ENCODE measurements at places on chromosomes 13 and 19.
A peak's percentile ranks its signal among the peaks of the same experiment; 100 is the strongest.

- no peak for ATAC-seq
These were observed 38.9 kb downstream of the RASL11A start for GRCh38 chr13:27309401-27309958.

DNA sequence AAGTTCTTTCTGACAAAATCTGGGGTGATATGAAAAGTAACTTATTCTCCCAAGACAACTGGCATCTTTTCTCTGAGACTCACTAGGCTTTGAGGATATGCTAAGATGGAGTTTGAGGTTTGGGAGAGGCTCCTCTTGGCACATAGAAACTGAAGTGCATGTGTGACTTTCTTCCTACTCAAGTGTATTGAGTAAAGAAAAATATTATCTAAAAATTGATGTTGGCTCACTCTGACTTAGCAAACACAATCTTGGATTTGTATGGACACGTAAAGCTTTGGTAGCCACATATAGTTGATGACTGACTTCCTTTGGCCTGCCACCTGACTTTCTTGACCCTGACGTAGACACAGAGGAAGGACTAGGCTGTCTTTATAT lies 71.1 kb upstream of the KLF12 start:
- no peak for ATAC-seq

DNA sequence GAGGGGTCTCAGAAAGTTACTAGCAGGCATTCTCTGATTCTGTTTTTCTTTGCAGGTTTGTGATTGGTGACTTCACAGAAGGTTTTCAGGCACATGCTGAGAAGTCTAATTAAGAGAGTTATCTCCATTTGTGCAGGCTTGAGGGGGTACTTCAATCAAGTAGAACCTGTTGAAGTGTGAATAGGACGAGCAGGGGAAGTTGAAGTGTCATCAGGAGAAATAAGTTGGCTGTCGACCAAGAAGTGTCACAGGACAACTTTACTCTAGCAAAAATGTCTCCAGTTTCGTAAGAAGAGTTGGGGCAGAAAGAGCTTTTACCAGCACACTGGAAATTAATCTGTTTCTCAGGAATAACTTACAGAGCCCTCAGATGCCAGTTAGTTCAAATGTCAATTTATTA lies 576.5 kb upstream of the SLITRK5 start:
- no peak for ATAC-seq

GRCh38 chr13:94712812-94713560 lies 641 bp upstream of the SOX21 start:
- ATAC-seq: no peak

DNA sequence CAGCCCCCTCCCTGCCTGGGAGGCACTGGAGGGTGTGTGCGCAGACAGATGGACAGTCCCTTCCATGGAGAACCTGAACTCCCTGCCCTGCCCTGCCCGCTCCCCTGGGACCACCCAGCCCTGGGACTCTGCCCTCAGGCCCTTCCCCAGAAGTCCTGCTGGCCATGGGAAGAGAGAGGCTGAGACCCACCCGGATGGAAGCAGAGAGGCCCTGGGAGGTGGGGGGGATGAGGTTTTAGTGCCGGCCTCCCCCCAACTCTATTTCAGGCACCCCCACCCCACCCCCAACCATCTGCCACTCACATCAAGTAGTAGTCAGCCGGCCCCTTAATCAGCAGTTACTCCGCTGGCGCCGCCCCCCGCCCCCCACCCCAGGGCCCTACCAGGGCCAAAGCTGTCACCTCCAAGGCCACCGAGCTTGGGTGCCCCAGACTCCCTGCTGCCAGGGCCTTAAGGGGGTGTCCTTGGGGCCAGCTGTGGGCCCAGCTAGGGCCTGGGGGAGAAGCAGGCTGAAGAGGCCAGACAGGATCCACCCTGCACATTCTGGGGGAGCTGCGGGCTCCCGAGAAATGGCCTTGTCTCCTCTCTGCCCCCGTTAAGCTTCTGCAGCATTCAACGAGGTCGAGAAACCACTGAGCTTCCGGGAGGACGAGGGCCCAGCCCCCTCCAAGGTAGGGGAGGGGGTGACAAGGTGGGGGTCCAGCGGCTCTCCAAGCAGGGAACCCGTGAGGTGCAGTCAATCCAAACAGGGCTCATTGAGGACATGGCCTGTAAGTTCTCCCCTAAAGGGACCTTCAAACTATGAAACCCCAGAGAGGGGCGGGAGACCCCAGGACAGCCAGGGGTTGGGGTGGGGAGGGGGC lies 17.4 kb downstream of the NMRK2 start:
- ATAC-seq: no peak

GRCh38 chr19:34232566-34233481 lies 21.5 kb upstream of the GARRE1 start:
- ATAC-seq: peak; percentile 91

GRCh38 chr19:13056052-13056660 lies 46.5 kb downstream of the LYL1 start:
- ATAC-seq: no peak

DNA sequence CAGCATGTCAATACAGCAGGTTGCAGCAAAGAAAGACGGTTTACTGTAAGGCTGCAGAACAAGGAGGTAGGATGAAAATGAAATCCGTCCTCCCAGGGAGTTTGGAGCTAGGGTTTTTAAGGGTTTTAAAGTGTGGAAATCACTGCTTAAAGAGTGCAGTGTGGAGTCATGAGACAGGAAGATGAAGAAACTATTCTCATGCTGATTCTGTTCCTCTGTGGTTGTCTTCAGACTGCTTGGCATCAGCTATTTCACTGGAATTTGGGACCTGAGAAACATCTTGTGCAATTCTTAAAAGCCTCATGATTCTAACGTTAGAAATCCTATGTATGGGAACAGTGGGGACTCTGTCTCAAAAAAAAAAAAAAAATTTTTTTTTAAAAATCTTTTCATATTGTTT lies 11.4 kb downstream of the ZNF331 start:
- ATAC-seq: no peak

DNA sequence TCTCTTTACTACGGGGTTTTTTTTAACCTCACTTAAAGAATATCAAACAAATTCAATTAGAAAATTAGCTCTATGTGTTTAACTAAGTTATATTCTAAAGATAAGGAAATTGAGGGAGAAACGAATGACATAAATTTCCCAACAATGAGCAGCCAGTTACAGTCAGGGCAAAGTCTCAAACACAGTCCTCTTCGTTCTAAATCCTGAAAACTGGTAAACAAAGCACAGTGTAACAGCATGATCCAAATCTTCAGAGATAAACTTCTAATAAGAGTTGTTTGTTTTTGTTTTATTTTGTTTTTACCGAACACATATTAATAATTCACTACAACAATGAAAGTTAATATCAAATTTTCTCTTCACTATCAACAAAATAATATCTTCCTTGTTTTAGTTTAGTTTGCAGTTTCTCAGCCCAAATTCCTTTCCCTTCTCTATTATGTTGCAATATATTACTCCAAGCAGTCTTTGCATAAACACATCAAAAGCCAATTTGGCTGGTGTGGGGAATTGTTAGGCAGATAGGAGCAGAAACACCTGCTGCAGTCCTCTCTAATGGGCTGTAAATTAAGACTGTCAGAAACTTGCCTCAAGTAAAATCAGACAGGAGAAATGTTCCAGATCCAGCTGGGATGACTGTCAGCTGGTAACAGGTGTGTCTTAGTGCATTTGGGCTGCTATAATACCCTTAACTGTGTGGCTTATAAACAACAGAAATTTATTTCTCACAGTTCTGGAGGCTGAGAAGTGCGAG lies 106.5 kb upstream of the SGCG start:
- ATAC-seq: no peak

DNA sequence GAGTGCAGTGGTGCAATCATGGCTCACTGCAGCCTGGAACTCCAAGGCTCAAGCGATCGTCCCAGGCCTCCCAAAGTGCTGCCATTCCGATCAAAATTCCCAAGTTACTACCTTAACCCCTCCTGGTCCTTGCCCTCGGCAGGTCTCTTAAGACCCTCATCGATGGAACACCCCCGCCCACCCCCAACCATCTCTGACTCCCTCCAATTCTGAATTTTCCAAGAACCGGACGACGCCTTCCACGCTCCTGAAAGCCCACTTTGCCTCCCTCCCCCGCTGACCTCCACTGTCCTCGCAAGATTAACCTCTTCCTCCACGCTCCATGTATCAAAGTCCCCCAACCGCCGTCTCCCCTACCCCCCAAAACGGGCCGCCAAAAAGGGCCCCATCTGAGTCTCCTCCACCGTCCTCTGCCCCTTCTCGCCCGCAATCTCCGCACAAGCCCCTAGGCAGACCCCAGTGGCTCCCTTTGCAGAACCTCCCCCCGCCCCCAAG lies 539 bp downstream of the DAPK3 start:
- ATAC-seq: no peak

GRCh38 chr13:105642511-105642958 lies 892.9 kb downstream of the EFNB2 start:
- ATAC-seq: no peak

GRCh38 chr13:76955193-76955592 lies 6.9 kb downstream of the ACOD1 start:
- ATAC-seq: no peak

GRCh38 chr13:58302349-58302748 lies 670.8 kb downstream of the PCDH17 start:
- ATAC-seq: no peak

DNA sequence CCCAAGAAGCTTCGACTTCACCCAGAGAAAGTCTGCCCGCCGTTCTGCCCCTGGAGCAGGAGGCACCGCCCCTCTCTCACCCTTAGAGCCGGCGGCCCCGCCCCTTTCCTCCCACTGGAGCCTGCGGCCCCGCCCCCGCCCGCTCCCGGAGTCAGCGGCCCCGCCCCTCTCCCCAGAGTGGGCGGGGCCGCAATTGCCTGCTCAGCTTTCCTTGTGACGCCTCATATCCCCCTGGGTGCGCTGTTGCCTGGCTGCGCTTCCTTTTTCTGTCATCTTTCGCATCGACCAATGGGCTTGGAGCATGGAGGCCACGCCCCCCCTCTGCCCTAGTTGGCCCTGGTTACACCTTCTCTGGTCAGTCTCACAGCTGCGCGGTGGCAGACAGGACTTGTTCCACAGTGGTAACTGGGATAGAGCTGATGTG lies 38.2 kb upstream of the ZNF492 start:
- no peak for ATAC-seq

- ATAC-seq: peak; percentile 86
These were observed 841 bp upstream of the ZNF223 start for GRCh38 chr19:44050740-44051649.

DNA sequence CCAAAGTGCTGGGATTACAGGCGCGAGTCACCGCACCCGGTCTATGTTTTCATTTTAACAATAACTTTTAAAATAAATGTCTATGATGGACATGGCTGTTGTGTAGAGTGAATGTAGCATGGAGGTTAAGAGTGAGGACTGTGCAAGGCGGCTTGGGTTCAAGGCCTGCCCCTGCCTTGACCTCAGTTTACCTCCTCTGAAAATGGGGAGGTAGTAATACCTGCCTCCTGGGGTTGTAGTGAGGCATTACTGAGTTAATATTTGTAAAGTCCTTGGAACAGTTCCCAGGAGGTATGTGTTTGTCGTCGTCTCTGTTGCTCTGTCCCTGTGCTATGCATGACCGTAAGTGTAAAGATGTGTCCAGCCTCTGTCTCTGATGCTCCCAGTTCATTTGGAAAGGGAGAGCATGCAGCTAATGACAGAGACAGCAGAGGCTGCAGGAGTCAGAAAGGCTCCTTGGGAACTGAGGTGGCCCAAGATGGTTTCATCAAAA lies 9.4 kb downstream of the GARRE1 start:
- ATAC-seq: no peak

DNA sequence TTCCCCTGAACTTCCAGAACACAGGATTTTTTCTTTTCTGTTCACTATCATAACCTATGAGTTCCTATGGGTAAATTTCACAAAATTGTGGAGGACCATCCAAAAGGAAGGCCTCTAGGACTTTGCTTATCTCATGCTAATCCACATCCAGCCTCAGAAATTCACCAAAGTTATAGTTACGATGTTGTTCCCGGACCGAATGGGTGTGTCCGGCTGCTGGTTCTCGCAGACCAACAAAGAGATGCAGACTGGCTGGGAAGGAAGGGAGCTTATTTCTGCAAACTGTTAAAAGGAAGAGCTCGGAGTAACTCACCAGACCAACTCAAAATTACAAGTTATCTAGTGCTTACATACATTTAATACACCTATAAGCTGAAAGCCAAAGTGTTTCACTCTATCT lies 882.9 kb upstream of the SPRY2 start:
- no peak for ATAC-seq

DNA sequence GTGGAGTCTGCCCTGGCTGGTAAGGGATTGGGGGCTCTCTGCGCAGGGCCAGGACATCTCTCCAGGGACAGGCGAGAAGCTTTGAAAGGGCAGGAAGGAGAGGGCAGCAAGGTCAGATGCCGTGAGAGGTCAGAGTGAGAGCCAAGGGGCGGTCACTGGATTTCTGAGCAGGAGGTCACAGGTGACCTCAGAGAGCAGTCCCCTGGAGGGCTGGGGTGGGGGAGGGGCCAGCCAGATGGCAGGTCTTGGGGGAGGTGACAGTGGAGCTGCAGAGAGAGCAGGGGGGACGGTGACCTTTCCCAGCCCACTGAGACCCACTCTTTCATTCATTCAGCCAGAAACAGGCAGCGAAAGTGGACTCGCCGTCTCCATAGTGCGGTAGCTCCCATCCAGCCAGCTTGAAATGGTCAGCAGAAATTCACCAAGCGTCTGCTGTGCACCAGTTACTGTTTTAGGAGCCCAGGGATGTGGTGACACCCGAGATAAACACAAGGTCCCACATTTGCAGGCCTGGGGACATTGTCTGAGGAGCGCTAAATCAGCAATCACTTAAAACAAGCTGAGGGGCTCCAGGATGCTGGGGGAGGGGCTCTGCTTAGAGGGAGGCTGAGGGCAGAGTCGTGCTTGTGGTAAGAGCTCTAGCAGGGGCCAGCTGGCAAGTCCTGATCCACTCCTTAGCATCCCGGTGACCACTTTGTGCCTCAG lies 10.2 kb downstream of the CARM1 start:
- ATAC-seq: no peak

DNA sequence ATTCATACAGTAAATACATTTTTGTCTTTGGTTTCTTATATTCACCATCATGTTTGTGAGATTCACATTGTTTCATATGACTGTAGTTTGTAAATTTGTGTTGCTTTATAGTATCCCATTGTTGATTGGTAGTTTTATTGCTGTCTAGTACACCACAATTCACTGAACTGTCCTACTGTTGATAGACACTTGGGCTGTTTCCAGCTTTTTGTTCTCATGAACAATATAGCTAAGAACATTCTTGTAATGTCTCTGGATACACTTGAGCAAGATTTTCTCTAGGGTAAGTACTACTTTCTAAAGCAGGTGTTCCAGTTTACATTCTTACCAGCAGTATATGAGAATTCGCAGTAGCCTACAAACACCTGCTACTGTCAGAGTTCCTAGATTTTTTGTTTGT lies 37.8 kb downstream of the SKA3 start:
- ATAC-seq: no peak

DNA sequence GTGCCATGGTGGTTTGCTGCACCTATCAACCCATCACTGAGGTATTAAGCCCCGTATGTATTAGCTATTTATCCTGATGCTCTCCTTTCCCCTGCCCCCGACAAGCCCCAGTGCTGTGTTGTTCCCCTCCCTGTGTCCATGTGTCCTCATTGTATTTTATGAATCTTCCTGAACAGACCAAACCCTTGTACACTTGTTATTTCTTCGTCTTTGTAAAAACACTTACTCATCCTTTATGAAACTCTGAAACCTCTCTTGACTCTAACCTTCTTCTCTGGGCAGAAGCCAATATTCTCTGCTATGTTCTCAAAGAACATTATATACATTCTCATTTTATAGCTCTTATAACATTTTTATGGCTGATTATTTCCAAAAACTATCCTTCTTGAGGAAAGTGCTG lies 746.9 kb downstream of the EFNB2 start:
- ATAC-seq: no peak
